ENCODE measurements at places on chromosomes 6 and 20.

- no peak for DNase-seq
Measured at GRCh38 chr6:53573299-53573698, 28.4 kb upstream of the GCLC start.

GRCh38 chr20:58697867-58698703, 5.5 kb downstream of the NPEPL1 start:
- no peak for DNase-seq

GRCh38 chr20:60051911-60052310, 93.7 kb downstream of the CDH26 start:
- no peak for DNase-seq

DNA sequence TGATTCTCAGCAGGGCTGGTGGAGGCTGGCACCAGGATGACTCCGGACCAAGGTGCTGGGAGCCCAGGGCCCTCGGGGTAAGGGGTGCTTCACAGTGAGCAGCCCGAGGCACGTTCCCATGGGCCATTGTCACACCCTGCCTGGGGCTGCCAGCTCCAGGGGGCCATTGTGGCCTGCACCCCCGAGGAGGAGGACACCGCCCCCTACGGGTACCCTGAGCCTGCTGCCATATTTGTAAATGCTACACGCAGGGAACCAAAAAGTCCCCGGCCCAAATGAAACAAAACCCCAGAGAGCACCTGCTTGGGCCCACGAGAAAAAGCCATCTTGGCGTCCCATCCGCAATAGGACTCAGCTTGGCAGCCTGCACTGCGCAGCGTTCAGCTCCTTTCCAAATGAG, 64.7 kb upstream of the GATA5 start:
- DNase-seq, result no peak

GRCh38 chr6:104229057-104229456, 630.7 kb downstream of the HACE1 start:
- DNase-seq, result no peak

DNA sequence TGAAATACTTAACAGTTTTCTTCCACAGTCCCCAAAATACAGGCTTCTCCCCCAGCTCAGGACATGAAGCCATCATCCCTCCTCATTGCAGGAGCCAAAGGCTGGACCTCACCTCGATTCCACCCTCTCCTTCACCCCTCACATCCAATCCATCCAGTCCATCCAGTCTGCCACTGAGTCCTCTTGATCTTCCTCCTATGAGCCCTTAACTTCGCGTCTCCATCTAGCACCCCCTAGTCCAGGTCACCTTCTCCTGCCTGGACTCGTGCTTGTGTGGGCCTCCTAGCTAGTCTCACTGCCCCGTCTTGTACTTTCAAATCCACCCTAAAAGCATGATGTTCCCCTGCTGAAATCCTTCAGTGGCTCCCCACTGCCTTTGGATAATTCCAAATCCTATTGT, 3.3 kb downstream of the TRIB3 start:
- no peak for DNase-seq

GRCh38 chr6:97850458-97851212, 567.6 kb upstream of the MMS22L start:
- peak; percentile 20 for DNase-seq

- DNase-seq, result no peak
Measured at GRCh38 chr6:153476243-153476642, 345.2 kb upstream of the RGS17 start.

DNA sequence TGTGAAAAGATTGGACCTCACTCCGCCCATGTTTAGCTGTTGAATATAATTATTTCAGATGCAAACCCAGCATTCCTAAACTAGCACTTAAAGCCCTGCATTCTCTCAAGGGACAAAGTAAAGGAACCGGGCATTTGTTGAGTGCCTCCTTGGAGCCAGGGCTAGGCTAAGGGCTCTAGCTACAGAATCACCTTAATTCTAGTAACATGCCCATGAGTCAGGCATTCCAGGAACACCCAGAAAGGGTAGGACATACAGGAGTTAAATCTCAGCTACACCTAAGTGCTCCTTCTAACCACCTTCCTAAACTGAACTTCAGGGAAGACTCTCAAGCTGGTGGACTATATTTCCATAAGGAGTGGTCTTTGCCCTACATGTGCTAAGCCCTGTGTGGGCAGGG, 89.4 kb downstream of the SLC24A3 start:
- no peak for DNase-seq

DNA sequence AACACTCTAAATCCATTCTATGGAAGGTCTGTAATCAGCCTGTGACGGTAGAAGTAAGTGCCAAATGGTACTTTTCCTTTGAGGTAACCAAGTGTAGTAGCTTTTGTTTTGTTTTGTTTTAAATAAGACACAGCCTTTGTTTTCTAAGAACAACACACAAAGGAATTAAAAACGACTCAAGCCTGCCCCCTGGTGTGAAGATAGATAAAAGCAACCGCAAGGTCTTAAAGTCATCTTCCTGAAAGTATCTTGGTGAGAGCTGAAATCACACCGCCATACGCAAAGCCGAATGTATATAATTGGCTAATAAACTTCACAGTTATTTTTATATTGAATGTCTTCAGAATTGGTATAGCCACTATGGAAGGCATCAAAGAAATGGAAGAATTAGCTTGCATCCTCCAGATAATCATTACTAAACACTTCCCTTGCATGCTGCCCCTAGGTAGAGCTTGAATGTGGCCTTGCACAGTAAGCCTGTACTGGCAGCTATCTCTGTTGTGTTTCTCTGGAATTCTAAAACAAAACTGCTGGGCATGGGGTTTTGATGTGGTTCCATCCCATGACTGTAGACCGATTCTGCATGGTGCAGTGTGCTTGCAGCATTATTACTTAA, 95.6 kb downstream of the LAMP5 start:
- peak; percentile 53 for DNase-seq
